ENCODE measurements at places on chromosomes 2 and 18. TPM values are rescaled to one million over a fixed set of nuclear protein-coding genes. Genes with fewer than 3 reads are reported as not detected.

CHCHD5 gene
- 17.9 TPM for total RNA-seq

CRYGD gene
- not detected for total RNA-seq

VSNL1 gene
- 55.5 TPM for total RNA-seq

CCDC74A gene
- 3.8 TPM for total RNA-seq

DLGAP1 gene
- total RNA-seq, result 0.09 TPM

C18orf54 gene
- 1.7 TPM for total RNA-seq

SH2D6 gene
- total RNA-seq, result 0.50 TPM

IKZF2 gene
- total RNA-seq, result 68.3 TPM

KLHL14 gene
- total RNA-seq, result 0.35 TPM
